ENCODE measurements at places on chromosomes 4 and X.

- DNase-seq = no peak
Measured at GRCh38 chrX:134435894-134436293, 24.1 kb upstream of the HPRT1 start.

GRCh38 chr4:140012688-140013486 is 141.1 kb downstream of the MAML3 start:
- peak; percentile 82 for DNase-seq

DNA sequence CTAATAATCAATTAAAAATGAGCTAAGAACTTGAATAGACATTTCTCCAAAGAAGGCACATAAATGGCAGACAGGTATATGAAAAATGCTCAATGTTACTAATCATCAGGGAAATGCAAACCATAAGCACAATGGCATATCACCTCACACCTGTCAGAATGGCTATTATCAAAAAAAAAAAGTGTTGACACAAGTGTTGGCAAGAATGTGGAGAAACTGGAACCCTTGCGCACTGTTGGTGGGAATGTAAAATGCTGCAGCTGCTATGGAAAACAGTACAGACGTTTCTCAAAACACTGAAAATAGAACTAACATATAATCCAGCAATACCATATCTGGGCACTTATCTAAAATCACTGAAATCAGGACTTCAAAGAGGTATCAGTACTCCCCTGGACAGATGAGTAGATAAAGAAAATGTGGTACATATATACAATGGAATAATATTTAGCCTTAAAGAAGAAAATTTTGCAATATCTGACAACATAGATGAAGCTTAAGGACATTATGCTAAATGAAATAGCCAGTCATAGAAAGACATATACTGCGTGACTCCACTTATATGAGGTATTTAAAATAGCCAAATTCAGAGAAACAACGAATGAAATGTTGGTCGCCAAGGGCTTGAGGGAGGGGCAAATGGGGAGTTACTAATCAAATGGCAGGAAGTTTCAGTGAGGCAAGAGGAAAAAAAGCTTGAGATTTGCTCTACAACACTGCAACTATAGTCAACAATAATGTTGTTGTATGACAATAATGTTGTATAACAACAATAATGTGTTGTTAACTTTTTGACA is 175.5 kb downstream of the WDFY3 start:
- no peak for DNase-seq

DNA sequence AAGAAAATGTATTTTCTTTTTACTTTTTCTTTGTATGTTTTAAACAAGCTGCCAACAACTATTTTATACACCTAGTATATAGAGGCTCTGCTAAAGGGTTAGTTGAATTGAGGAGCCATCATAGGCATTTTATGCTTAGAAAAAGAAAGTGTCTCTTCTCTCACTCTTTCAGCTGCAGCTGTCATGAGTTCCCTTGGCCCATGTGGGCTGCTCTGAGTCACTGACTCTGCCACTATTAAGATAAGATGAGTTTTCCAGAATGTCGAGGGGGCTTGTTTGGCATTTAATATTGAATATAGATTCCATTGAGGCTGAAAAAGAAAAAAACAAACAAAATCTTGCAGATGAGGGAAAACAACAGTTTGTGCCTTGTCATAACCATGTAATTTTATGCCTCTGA is 126.0 kb upstream of the PAQR3 start:
- no peak for DNase-seq

- DNase-seq = peak; percentile 70
Measured at GRCh38 chrX:49282647-49283011, 13.0 kb downstream of the PPP1R3F start.

Measured in GM23338 (cell line).